ENCODE measurements at places on chromosomes 7 and 10. TPM values are rescaled to one million over a fixed set of nuclear protein-coding genes. Genes with fewer than 3 reads are reported as not detected.

GRCh38 chr10:76921383-76922010 is 716.1 kb downstream of the KCNMA1 start:
- DNase-seq = no peak

C10orf67 gene
- total RNA-seq = 1.3 TPM

TBXAS1 gene
- total RNA-seq = 2.2 TPM

DNA sequence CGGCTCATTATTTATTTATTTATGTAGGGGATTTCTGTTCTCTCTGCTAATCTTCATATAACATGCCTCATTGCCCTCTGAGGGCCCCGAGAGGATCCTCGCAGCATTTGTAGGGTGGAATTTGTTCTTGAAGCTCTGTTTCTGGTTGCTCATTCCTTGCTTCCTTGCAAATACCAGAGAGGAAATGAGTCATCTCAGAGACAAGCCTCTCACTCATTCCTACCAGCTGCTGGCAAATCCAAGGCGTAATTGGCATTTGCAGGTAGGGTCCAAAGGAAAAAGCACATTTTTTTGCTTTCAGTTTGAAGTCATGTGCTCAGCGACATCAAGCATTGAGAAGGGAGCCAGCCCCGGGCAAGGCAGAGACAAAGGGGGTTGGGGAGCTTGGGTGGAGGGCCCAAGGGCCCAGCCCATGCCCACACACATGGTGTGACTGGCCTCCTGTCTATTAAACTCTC is 501.6 kb downstream of the GALNT17 start:
- no peak for DNase-seq

ANXA8 gene
- 172 TPM for total RNA-seq

DNA sequence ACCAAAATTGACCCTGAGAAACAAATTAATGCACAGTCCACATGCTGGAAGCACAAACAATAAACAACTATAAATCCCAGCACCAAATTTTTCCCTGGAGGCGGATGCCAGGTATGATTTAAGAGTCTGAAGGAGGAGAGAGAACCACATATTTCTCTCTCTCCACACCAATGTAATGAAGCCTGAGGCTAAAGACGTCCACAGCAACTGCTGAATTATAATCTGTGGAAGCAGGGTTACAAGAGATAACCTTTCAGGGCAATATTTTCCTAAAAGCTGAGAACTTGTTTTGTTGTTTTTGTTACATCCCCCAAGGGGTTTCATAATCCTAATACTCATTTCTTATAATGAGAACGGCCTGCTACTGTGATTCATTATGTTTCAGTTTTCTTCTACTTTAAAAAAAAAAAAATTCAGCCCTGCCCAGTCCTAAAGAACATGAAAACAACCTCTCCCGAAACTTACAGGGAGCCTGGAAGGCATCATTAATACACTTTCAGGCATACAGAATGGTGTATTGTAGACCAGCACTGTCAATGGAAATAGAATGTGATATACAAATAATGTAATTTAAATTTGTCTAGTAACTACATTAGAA is 48.5 kb upstream of the ABLIM1 start:
- no peak for DNase-seq

DNA sequence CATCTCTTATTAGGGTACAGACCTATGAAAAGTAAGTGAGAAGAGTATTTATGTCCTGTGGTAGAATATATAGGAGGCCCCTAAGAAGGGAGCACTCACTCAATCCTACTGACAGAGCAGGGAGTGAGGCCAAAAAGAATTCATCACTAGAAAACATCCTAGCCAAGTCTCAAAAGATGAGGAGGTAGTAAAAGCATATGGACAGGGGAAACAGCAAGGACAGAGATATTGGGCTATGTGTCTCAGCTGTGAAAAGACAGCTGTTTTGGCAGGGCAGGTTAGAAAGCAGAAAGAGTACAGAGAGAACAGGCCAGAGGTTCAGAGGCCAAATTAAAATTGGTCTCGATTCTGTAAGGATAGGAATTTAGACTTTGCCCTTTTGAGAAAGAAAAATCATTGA is 548.3 kb upstream of the ANKRD30A start:
- no peak for DNase-seq

DNA sequence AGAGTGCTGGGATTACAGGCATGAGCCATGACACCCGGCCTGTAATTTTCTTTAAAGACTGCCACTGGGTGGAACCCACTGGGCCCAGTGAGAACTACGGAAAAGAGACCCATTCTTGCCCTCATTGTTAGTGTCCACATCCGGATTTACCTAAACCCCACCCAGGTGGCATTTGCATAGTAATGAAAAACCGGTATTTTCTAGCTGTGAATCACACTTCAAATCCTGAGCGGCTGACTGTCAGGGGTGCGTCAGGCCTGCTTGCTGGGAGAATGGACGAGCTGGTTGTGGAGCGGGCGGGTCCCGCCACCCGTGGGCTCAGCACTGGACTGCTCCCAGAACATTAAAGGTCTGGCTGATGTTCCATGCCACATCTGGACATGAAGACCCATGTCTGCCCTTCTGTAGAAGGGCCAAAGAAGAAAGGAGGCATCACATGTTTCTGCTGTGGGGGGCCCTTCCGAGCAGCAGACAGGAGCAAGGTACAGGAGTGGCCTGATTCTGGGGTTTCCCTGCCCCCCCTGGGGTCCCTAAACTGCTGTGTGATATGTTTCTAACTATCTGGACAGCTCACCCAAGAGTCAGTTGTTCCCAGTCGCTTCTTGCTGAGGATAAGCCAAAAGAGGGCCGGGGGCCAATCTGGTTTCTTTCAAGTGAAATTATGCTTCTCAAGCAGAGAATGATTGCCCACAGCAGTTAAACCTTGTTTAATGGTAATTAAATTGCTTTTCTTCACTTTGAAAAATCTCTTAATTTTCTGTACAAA is 46.4 kb downstream of the KIAA1217 start:
- peak; percentile 81 for DNase-seq

TBC1D12 gene
- total RNA-seq = 3.9 TPM

GRCh38 chr10:11180228-11180627 is 162.6 kb downstream of the CELF2 start:
- no peak for DNase-seq

DNA sequence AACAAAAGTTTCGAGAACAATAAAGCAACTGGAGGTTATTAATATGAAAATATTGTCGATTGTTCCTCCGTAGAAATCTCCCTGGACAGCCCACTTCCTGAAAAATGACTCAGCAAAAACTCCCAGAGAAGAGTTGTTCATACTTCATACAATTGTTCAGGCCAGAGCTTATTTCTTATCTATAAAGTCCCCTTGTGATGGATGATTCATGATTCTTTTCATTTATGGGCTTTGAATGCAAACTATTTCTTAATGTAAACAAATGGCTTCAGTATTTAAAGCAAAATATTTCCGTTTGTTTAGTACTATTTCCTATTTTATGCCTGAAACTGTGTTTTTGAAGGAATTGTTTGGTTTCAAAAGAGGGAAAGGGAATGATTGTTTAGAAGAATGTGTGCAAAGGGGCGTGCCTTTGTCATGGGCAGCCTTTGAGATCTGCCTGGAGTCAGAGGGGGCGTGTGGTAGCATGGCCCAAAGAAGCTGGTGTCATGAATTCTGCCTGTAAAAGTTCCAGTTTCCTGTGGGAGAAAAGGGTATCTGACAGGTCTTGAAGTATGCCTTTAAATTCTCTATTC is 26.2 kb upstream of the EXOC6 start:
- peak; percentile 81 for DNase-seq

DNA sequence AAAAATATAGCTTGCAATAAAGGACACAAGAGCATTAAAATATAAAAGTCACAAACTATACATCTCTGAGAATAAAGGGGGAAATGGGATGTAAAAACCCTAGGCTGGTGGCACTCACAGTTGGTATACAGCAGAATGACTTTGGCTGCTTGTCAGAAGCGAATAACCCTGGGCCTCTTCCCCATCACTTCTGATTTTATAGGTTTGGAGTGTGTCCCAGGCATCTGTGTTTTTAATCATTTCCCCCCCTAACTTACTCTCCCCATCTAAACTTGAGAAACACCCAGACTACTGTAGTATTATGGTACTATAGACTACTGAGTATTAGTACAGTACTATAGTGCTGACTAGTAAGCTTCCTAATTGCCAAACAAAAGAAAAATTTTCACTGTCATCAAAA is 1.8 kb upstream of the RPA3 start:
- no peak for DNase-seq

GRCh38 chr10:48651293-48651692 is 33.4 kb upstream of the WDFY4 start:
- DNase-seq = no peak

GRCh38 chr10:11673346-11674280 is 62.2 kb upstream of the USP6NL start:
- no peak for DNase-seq

DNA sequence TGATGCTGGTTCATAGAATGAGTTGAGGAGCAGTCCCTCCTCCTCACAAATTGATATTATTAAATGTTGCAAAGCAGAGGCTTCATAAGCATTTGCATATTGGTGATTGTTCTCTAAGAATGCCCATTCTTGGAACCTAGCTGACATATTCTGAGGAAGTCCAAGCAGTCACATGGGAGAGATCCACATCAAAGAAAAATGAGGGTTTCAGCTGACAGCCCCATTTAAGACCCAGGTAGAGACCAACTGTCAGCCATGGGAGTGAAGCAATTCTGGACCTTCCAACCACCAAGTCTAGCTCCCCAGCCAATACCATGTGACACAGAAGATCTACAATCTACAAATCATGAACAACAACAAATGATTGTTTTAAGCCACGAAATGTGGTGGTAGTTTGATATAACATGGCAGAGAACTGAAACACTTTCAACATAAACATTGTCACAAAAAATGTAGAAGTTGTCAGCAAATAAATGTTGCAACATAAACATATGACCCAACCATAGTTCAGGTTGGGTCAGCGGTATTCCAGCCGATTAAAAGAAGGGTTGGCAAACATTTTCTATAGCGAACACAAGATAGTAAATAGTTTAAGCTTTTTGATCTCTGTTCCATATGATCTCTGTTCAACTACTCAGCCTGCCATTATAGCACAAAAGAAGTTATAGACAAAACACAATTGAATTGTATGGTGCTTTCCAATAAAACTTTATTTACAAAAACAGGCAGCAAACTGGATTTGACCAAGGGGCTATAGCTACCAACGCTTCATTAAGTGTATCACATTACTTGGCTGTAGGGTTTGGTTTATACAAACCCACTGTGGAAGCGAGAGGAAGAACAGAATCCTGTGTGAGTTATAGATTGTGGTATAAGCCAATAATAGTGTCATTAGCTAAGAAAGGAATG is 41.4 kb upstream of the MPP7 start:
- no peak for DNase-seq

DNA sequence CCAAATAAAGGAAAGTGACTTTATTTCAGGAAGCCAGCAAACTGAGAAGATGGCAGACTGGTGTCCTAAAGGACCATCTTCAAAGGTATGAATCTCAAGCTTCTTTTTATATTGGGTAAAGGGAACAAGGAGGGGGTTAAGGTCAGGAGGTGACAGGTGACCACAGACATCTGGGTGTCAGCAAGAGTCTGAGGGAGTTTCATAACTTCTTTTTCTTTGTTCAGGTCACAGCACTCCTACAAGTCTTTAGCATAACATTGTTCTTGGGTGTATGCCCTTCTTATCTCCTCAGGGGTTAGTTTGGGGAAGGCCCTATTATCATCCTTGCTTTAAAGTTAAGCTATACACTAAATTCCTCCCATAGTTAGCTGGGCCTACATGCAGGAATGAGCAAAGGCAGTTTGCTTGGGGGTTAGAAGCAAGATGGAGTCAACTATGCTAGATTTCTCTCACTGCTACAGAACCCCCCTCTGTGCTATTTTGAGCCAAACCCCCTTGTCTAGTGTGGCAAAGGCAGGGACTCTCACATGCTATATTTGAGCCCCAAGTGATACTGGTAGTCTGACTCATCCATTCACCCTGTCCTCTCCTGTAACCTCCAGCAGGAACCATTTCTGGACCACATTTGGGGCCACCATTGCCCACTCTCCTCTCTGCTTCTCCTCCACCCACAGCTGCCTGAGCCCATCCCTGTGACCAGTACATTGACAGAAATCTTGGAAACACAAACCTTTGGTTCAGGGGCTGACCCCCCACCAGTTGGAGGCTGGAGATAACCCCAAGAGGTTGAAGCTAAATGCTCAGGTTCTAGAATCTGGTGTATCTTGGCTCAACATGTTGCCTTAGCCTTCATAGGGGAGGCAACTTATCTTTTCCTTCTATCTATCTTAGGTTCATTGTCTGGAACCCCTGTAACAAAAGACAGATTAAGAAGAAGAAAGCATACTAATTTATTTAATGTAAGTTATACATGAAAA is 55.5 kb upstream of the LRGUK start:
- DNase-seq = peak; percentile 34

GRCh38 chr7:19852192-19852591 is 78.8 kb upstream of the TMEM196 start:
- no peak for DNase-seq

GRB10 gene
- 55.8 TPM for total RNA-seq

JAKMIP3 gene
- 5.6 TPM for total RNA-seq

ARMS2 gene
- total RNA-seq = not detected

GRCh38 chr10:78760463-78761310 is 308.1 kb upstream of the ZMIZ1 start:
- no peak for DNase-seq

- DNase-seq = no peak
These were observed 3.1 kb downstream of the CYREN start for GRCh38 chr7:135167365-135167917.
